ENCODE measurements at places on chromosomes 13 and 19.
A peak's percentile ranks its signal among the peaks of the same experiment; 100 is the strongest.

- no peak for DNase-seq
Observed at GRCh38 chr13:106117035-106117434, 418.4 kb downstream of the EFNB2 start.

DNA sequence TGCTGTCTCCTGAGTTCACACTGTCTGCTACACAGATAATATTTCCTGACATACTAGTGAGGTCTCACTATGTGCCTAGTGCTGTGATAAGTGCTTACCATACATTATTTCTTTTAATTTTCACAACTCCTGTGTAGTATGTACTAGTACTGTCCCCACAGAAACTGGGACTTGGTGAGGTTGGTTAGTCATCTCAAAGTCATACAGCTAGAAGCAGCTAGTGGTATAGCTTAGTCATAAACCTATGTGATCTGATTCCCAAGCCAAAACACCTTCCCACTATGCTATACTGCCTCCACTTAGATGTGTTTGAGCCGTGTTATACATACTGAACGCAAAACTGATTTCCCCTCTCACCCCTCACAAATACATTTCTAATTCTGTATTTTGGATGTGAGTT lies 10.5 kb downstream of the MTMR6 start:
- DNase-seq, result no peak

DNA sequence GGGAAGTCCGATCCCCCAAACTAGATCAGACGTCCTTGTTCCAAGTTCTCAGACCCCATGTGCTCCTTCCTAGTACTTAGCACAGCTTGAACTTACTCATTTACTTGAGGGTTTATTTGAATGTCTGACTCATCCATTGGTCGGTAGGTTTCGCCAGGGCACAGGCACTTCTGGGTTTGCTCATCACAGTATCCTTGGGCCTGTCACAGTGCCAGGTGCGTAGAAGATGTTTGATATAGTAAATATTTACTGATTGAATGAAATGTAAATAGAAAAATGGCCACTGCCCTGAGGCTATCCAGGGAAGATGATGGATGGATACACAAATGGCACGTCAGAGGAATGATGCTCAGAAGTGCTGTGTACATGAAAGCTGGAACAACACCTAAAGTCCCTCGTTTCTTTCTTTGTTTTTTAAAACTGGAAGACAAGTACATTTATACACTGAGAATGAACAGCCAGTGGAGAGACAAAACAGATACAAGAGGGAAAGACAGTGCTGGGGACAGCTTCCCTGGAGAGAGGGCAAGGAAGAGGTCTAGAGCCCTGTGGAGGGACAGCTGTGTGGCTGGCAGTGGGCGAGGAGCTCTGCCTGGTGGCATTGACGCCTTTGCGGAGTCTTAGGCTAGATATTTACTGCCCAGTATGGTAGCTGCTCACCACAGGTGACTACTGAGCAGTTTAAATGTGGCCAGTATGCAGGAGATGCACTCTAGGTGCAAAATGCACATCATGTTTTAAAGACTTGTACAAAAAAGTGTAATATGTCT lies 31.2 kb upstream of the KL start:
- no peak for DNase-seq

GRCh38 chr13:33717775-33718174 lies 100.2 kb upstream of the RFC3 start:
- no peak for DNase-seq

GRCh38 chr13:53017433-53017970 lies 11.1 kb upstream of the OLFM4 start:
- DNase-seq, result no peak

DNA sequence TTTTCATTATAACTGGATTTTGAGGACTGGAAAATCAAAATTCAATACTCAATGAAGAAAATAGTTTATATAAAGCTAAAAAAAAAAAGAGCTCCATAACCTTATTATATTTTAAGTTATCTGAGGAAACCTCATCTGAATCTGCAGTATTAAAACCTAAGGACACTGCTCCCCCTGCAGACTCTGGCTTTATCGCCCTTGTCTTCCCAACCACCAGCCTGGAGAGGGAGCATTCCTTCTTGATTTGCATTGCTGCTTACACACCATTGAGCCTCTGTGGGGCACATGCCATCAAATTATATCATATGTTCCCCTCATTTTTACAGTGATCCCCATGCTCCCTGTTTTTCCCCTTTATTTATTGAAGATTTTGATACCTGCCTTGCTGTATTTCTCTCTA lies 871.4 kb upstream of the GPC6 start:
- DNase-seq, result peak; percentile 30

DNA sequence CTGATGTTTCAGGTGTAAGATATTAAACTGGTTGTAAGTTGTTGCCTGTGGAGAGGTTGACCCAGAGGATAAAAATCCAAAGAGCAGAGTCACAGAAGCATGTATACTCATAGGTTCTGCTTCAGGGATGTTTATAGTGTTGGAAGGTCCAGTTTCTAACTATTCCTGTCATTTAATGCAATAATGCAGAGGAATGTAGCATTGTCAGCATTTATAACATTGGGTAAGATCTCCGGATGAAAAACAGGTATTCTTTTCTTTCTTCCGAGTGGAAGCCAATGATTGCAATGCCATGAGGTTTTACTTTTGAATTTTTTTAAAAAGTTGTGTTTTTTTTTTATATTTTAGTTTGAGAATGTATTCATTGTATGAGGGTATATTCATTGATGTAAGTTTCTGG lies 771.0 kb downstream of the PCDH9 start:
- DNase-seq, result no peak

DNA sequence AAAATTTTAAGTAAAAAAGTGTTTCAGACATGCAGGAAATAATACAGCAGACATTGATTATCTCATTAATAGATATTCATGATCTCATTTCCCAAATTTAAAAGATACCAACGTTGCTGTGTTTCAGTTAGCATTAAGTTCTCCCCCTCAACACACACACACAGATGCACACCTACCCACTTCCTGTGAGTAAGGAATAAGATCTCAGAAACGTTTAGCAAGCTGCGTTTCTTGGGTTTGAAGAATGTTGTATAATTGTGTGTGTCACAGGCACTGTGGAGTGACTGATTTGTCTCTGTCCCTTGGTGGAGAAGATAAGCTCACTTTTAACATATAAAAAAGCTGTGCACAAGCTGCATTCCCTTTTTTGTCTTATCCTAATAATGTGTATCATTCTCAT lies 196.8 kb downstream of the PDS5B start:
- DNase-seq, result no peak

- DNase-seq, result no peak
Observed at GRCh38 chr19:418761-419671, 10.1 kb upstream of the C2CD4C start.

DNA sequence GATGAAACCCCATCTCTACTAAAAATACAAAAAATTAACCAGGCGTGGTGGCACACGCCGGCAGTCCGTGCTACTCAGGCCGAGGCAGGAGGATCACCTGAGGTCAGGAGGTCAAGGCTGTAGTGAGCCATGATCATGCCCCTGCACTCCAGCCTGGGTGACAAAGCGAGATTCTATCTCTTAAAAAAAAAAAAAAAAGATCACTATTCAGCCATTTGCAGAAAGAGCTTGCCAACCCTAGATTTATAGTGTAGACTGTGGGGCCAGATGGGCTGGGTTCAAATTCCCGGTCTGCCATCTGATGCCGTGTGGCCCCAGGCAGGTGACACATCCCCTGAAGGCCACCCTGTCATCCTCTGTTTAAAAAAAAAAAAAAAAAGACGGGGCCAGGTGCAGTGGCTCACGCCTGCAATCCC lies 28.9 kb downstream of the SMIM24 start:
- no peak for DNase-seq

DNA sequence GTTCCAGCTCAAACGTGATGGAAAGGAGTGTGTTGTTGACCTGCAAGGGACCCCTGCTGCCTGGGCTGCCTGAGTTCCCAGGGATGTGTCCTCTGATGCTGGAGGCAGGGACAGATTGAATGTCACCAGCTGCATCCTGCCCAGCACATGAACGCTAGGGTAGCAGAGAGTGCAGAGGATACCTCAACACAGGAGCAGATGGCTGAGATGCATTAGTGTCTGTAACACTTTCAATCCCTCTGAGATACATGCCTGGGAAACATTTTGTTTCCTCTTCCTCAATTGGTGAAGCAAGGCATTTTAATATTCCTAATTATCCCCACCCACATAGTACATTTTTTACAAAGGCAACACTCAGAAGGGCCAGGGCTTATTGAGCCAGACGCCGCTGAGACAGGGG lies 106.4 kb upstream of the UBL3 start:
- no peak for DNase-seq

DNA sequence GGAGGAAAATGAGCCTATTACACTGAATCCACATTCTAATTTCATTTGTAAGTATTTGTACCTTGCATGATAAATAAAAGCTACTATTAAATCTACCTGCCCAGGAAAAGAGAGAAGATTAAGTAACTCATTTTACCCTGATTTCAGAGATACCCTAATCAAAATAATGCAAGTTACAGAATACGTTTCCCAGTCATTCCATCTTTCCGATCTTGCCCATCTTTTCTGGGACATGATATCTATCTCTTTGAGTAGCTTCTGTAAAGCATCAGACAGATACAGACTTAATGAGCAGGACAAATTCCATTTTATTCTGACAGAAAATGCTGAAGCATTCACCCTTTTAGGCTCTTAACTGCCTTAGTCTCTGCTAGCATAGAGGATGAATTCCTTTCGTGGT lies 56.6 kb downstream of the SPRY2 start:
- no peak for DNase-seq

- no peak for DNase-seq
Observed at GRCh38 chr19:10747271-10747670, 29.4 kb downstream of the DNM2 start.

DNA sequence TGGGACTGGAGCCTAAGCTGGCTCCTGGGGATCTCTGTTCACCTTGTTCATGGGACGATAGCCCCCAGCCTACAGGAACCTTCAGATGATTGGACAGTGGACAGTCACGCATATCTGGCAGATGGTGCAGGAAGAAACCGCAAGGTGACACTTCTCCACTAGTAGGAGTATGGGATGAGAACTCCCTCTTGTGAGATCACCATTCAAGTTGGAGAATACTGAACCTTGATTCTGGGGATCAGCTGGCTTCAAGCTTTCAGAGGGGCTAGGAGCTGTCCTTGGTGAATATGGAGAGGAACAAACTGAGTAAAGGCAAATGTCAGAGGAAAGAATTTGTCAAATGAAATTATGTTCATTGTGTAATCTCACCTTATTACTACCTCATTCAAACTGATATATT lies 204.5 kb downstream of the PDS5B start:
- DNase-seq, result peak; percentile 10

- no peak for DNase-seq
Observed at GRCh38 chr13:25069911-25070310, 26.0 kb upstream of the PABPC3 start.

GRCh38 chr19:5312058-5312457 lies 28.6 kb downstream of the PTPRS start:
- no peak for DNase-seq

DNA sequence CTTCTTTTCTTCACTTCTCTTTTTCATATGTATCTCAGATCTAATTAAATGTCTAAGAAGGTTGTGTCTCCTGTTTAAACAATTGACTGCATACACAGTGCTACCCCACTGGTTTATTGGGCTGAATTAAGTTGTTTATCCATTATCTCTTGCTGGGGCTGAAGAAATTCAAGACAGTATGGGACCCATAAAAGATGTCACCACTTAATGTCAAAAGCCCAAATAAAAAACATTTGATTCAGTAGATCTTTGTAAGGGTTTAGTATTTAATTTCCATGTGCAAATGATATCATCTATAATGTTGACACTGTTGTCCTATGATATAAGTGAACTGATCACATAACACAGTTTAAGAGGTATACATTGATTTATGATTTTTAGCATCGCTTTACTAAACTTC lies 1431.9 kb upstream of the PCDH20 start:
- DNase-seq, result no peak

DNA sequence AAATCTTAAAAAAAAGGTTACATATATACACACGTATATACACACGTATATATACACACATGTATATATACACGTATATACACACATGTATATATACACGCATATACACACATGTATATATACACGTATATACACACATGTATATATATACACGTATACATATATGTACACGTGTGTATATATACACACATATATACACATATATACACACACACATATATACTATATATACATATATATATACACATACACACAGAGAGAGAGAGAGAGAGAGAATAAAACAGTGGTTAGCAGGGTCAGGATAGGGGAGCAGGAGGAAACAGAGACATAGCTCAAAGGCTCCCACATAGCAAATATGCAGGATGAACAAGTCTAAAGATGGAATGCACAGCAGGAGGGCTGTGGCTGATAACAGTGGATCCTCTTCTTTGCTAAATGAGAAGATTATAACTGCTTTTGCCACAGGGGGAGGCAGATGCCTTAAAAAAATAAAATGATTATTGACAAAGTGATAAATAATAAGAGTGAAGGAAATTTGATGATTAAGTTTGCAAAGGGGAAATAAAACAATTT lies 714.5 kb downstream of the UQCRFS1 start:
- DNase-seq, result no peak

DNA sequence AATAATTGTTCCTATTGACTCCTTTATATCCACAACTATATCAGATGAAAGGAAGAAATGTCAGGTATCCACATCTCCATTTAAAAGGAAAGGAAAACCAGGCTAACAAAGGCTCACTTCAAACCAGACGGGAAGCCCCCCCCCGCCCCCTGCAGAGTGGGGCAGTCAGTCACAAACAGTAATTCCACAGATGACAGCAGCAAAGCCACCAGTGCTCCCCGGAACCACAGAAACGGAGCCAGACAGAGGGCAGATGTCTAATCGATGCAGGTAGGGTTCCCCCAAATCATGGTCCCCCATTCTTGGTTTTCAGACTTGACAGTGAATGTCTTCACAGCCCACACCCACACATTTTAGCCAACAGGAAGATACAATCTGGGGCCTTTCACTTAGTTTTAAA lies 100.8 kb downstream of the STK24 start:
- no peak for DNase-seq

- DNase-seq, result no peak
Observed at GRCh38 chr13:113667771-113668490, 912 bp downstream of the GRK1 start.

DNA sequence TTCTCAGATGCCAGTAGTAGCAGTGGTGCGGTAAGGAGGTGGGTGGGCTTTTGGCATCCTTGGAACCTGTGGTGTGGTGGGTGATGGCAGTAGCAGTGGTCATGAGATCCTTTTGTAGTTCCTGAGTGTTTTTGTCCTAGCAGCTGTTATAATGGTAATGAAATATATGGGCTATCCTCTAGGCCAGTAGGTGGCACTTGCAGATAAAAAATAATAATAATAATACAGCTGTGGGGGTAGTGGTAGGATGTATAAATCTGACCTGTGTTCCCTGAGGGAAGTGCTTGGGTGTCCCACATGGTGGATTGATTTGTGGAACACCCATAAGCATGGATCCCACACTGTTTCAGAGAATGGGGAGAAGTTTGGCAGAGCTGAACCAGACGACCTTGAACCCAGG lies 334.0 kb downstream of the SLITRK5 start:
- DNase-seq, result no peak

GRCh38 chr13:99481366-99481765 lies 19.9 kb upstream of the TM9SF2 start:
- DNase-seq, result no peak

All from ACHN (cell line).